Sigmoid colon (tissue), 7 donors: ENCODE measurements at places on chromosomes 12 and 14. TPM values are rescaled to one million over a fixed set of nuclear protein-coding genes. Genes with fewer than 3 reads are reported as not detected.
A peak's percentile ranks its signal among the peaks of the same experiment; 100 is the strongest.

- no peak overlapping the region for H3K4me3 ChIP-seq
- no peaks in the 10 kb centered on the region for H3K36me3 ChIP-seq
- H3K27ac ChIP-seq = no peak overlapping the region
- DNase-seq = no peak
These were observed 9.8 kb downstream of the CCER1 start for GRCh38 chr12:90945070-90945649.

- no peak overlapping the region for H3K4me3 ChIP-seq
- H3K36me3 ChIP-seq = no peaks in the 10 kb centered on the region
- no peaks in the 10 kb centered on the region for H3K27me3 ChIP-seq
- DNase-seq = no peak
- no peaks in the 10 kb centered on the region for H3K4me1 ChIP-seq
- H3K27ac ChIP-seq = no peak overlapping the region
These were observed 26.1 kb upstream of the FOXN3 start for GRCh38 chr14:89443042-89443629.

DNA sequence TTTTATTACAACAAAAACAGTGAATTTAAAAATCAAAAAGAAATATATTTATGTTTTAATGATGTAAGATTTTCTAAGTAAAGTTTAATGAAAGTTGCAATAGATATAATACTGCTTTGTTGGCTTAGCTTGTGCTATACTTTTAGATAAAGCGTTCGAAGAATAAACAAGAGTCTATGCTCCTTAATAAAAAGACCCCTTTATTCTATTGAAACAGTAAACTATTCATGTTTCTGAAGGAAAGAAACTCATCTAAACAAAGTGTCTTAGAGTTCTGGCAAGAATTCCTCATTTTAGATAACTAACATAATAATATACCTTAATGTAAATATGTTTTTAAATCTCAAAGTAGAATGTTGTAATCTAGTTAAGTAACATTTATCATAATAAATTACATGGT lies 179.0 kb downstream of the RASSF9 start:
- no peaks in the 10 kb centered on the region for H3K4me1 ChIP-seq
- no peak overlapping the region for H3K4me3 ChIP-seq
- no peak overlapping the region for H3K27ac ChIP-seq

GRCh38 chr12:96204381-96204780 lies 10.2 kb downstream of the ELK3 start:
- no peaks in the 10 kb centered on the region for H3K4me1 ChIP-seq
- H3K4me3 ChIP-seq = no peak overlapping the region

DNA sequence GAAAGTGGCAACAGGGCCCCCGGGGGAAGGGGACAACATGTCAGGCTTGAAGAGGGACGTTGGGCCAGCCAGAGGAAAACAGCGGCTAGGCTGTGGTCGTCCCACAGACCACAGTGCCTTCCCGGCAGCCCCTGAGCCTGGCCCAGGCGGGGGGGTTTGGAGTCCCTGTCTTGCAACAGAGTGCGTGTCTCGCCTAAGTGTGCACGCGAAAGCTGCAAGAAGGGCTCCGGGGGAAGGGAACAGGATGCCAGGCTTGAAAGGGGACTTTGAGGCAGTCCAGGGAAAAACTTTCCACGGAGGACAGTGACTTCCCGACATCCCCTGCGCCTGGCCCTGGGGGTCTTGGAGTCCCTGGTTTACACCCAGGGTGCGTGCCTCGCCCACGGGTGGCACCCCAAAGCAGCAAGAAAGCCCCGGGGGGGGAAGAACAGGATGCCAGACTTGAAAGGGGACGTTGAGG lies 157.5 kb upstream of the ALG10B start:
- no peak for DNase-seq
- no peak overlapping the region for H3K27ac ChIP-seq
- H3K36me3 ChIP-seq = no peaks in the 10 kb centered on the region
- H3K4me3 ChIP-seq = no peak overlapping the region

GRCh38 chr14:62081012-62081612 lies 318.9 kb downstream of the SNAPC1 start:
- H3K27ac ChIP-seq = no peak overlapping the region
- no peak overlapping the region for H3K4me3 ChIP-seq
- H3K36me3 ChIP-seq = no peaks in the 10 kb centered on the region
- no peak for DNase-seq
- H3K27me3 ChIP-seq = no peaks in the 10 kb centered on the region

- no peaks in the 10 kb centered on the region for H3K27me3 ChIP-seq
- H3K4me1 ChIP-seq = peaks cover 5% of the 10 kb centered on the region
- DNase-seq = no peak
- H3K36me3 ChIP-seq = no peaks in the 10 kb centered on the region
- H3K27ac ChIP-seq = no peak overlapping the region
- H3K4me3 ChIP-seq = no peak overlapping the region
These were observed 408.2 kb upstream of the CCDC196 start for GRCh38 chr14:66078006-66078405.

- peaks cover 6% of the 10 kb centered on the region for H3K4me1 ChIP-seq
- H3K27ac ChIP-seq = no peak overlapping the region
- H3K4me3 ChIP-seq = no peak overlapping the region
- H3K27me3 ChIP-seq = no peaks in the 10 kb centered on the region
- DNase-seq = no peak
- no peaks in the 10 kb centered on the region for H3K36me3 ChIP-seq
These were observed 4.8 kb downstream of the ENTPD5 start for GRCh38 chr14:74014299-74014698.

DNA sequence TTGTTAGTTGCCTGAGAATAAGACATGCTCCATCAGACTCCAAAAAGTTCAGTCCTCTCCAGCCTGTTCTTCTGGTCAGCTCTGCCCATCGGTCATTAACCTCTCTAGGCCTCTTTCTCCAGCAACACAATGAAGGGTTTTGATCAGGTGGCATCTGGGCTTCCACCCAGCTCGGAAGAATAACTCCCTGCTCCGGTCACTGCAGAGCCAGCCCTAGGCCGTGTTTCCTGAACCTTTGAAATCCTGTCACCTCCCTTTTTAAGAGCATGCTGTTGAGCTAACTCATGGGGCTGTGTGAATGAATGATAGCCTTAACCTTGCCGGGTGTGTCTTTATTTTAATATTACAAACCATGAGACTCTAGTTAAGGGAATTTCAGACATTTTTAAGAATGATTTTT lies 117.1 kb downstream of the GXYLT1 start:
- H3K27ac ChIP-seq = no peak overlapping the region
- H3K4me3 ChIP-seq = no peak overlapping the region
- no peak for DNase-seq
- no peaks in the 10 kb centered on the region for H3K4me1 ChIP-seq

- no peak for DNase-seq
- no peak overlapping the region for H3K4me3 ChIP-seq
- peaks cover 20% of the 10 kb centered on the region for H3K4me1 ChIP-seq
- H3K27ac ChIP-seq = no peak overlapping the region
- peaks cover 6% of the 10 kb centered on the region for H3K36me3 ChIP-seq
These were observed 24.0 kb downstream of the TCTN1 start for GRCh38 chr12:110637869-110638441.

- DNase-seq = peak; percentile 14
- no peak overlapping the region for H3K27ac ChIP-seq
- H3K36me3 ChIP-seq = no peaks in the 10 kb centered on the region
- H3K27me3 ChIP-seq = no peaks in the 10 kb centered on the region
These were observed 32.9 kb downstream of the EVL start for GRCh38 chr14:100098171-100098570.

GRCh38 chr12:124928095-124928911 lies 13.9 kb upstream of the UBC start:
- H3K4me1 ChIP-seq = peaks cover 12% of the 10 kb centered on the region
- DNase-seq = peak; percentile 93
- H3K4me3 ChIP-seq = peak overlapping the region; percentile 59
- no peaks in the 10 kb centered on the region for H3K36me3 ChIP-seq
- peak overlapping the region; percentile 89 for H3K27ac ChIP-seq

GRCh38 chr14:22539831-22540230 lies 49.2 kb downstream of the DAD1 start:
- H3K27me3 ChIP-seq = no peaks in the 10 kb centered on the region
- H3K4me3 ChIP-seq = no peak overlapping the region
- H3K27ac ChIP-seq = no peak overlapping the region
- DNase-seq = no peak
- no peaks in the 10 kb centered on the region for H3K4me1 ChIP-seq
- no peaks in the 10 kb centered on the region for H3K36me3 ChIP-seq

- no peak overlapping the region for H3K27ac ChIP-seq
- no peaks in the 10 kb centered on the region for H3K36me3 ChIP-seq
- H3K4me3 ChIP-seq = no peak overlapping the region
- no peaks in the 10 kb centered on the region for H3K4me1 ChIP-seq
- no peaks in the 10 kb centered on the region for H3K27me3 ChIP-seq
- no peak for DNase-seq
These were observed 211.5 kb upstream of the CPNE8 start for GRCh38 chr12:39116861-39117260.

DNA sequence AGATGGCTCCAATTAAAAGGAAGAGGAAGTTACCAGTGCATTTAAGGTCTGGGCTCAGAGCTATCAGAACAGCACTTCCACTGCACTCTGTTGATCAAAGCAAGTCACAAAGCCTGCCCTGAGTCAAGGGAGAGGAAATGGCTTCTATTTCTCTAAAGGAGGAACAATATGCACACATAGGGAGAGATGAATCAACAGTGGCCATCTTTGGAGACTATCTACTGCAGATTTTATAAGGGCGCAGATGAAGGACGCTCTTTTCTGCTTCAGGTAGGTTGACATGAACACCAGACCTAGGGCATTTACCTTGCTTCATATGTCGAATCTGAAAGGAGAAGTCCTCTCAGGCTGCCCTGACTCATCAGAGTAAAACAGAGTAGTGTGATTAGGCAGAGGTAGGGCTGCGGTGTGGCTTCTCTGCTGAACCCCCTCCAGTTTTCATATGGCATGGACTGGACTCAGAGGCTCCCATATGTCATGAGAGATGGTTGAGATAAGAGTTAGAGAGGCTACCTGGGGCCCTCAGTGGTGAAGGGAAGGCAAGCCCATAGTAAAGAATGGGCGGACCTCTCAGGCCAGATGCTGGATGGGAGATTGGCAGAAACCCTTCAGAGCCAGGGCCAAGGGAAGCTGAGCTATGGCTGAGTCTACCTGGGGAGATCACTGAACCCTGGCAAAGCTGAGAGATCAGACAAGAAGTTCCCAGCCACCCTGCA lies 84.4 kb downstream of the ARF6 start:
- no peaks in the 10 kb centered on the region for H3K4me1 ChIP-seq
- DNase-seq = no peak
- no peak overlapping the region for H3K27ac ChIP-seq
- no peaks in the 10 kb centered on the region for H3K27me3 ChIP-seq

DNA sequence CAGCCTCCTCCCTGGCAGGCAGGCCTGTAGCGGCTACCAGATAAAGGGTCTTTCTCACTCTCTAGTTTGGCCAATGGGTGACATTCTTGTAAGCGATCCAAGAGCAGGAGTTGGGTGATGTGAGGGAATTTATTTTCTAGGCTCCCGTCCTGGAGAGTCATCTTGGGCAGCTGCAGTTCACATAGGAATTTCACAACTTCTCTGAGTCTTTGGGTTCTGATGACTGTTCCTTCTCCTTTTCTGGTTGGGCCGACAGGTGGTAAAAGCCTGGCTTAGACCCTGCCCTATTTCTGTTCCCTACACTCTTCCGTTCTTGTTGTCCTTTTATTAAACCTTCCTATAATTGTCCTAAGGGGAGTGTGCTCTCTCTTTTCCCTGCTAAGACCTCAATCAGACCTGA lies 42.6 kb upstream of the POC1B start:
- no peak overlapping the region for H3K4me3 ChIP-seq
- H3K36me3 ChIP-seq = no peaks in the 10 kb centered on the region
- DNase-seq = no peak
- H3K4me1 ChIP-seq = no peaks in the 10 kb centered on the region
- H3K27ac ChIP-seq = no peak overlapping the region

DNA sequence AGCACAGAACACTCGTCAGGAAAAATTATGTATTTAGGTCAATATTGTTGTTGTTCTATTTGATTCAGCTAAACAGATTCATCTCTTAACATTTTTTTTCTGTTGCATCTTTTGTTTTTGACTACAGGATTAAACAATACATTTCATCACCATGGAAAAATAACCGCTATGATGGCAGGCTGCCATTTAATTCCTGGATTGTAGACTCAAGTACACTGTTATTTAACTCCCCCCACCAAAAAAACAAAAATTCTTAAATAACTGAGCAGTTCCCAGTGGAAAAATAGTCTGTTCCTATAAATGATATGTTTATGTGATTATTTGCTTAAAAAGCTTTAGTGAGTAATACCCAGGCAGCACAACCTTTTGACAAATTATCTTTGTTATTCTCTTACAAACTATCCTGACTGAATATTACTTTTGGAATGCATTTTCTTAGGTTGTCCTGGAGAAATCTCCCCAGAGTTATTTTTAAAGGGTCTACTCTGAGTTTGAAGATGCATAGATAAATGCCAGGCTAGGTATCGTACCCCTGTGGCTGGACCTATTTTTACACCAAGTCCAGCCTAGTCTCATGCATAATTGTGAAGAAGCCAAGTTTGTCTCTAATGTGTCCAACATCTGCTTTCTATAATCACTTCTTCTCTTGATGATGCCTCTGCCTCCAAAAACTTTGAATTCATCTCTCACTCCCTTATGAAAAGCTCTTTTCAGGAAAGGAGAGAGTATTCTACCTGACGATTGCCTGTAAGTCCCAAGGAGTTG lies 3.7 kb downstream of the KERA start:
- H3K27me3 ChIP-seq = no peaks in the 10 kb centered on the region
- no peaks in the 10 kb centered on the region for H3K36me3 ChIP-seq
- H3K4me3 ChIP-seq = no peak overlapping the region
- DNase-seq = peak; percentile 57

- no peaks in the 10 kb centered on the region for H3K27me3 ChIP-seq
- no peaks in the 10 kb centered on the region for H3K36me3 ChIP-seq
- H3K27ac ChIP-seq = no peak overlapping the region
- H3K4me1 ChIP-seq = peaks cover 9% of the 10 kb centered on the region
- DNase-seq = no peak
These were observed 10.9 kb downstream of the ZNF664 start for GRCh38 chr12:123983822-123984485.

GRCh38 chr14:76922584-76922983 lies 96.4 kb downstream of the LRRC74A start:
- H3K4me3 ChIP-seq = no peak overlapping the region
- H3K4me1 ChIP-seq = no peaks in the 10 kb centered on the region
- no peaks in the 10 kb centered on the region for H3K27me3 ChIP-seq
- no peak for DNase-seq
- no peak overlapping the region for H3K27ac ChIP-seq

GRCh38 chr12:19496219-19496878 lies 57.1 kb downstream of the AEBP2 start:
- H3K36me3 ChIP-seq = no peaks in the 10 kb centered on the region
- DNase-seq = no peak

- H3K27ac ChIP-seq = no peak overlapping the region
- H3K27me3 ChIP-seq = peaks cover 43% of the 10 kb centered on the region
- peaks cover 18% of the 10 kb centered on the region for H3K4me1 ChIP-seq
- DNase-seq = no peak
These were observed 3.1 kb downstream of the PKP2 start for GRCh38 chr12:32893458-32893857.

TMED10 gene
- total RNA-seq = 107 TPM

C12orf56 gene
- total RNA-seq = not detected

GZMB gene
- not detected for total RNA-seq

ZNF26 gene
- total RNA-seq = 7.9 TPM

CACNA2D4 gene
- 3.6 TPM for total RNA-seq

NPFF gene
- not detected for total RNA-seq

ACVRL1 gene
- total RNA-seq = 64.0 TPM

ZDHHC22 gene
- total RNA-seq = 1.1 TPM

RTL1 gene
- total RNA-seq = not detected

ANKRD33 gene
- not detected for total RNA-seq

OLR1 gene
- 0.36 TPM for total RNA-seq

OR4K14 gene
- not detected for total RNA-seq
